Fibroblast of upper back skin (primary cell): ENCODE measurements at places on chromosomes 4 and X.

- no peak for DNase-seq
Measured at GRCh38 chrX:40090050-40090804, 7.5 kb downstream of the BCOR start.

DNA sequence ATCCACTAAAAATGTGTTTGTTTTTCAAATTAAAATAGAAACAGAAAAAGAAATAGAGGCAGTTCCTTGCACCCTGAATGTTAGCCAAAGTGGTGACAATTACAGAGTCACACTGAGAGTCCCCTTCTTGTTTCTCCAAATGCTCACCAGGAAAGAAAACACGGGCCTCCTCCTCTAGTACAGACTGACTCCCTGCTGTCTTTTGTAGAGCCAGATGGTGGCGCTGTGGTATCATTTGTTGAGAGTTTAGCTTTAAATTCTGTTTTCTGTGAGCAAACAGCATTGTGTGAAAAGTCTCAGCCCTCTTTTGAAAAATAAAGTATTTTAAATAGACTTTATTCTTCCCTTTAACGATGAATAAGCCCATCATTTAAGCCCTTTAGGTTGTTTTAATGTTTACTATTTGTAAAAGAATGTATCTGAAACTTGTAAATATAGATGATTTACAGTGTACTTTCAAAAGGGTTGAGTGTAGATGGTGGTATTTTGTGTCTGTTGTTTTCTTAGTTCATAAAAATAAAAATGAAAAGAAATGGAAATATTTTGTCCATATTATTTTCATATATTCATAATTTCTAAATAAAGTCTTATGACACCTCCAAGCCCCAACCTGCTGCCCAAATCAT, 36.9 kb upstream of the ATOH1 start:
- peak; percentile 46 for DNase-seq

GRCh38 chr4:174604198-174604597, 81.9 kb upstream of the HPGD start:
- peak; percentile 27 for DNase-seq

GRCh38 chr4:86014599-86014998, 345.3 kb downstream of the MAPK10 start:
- peak; percentile 88 for DNase-seq

DNA sequence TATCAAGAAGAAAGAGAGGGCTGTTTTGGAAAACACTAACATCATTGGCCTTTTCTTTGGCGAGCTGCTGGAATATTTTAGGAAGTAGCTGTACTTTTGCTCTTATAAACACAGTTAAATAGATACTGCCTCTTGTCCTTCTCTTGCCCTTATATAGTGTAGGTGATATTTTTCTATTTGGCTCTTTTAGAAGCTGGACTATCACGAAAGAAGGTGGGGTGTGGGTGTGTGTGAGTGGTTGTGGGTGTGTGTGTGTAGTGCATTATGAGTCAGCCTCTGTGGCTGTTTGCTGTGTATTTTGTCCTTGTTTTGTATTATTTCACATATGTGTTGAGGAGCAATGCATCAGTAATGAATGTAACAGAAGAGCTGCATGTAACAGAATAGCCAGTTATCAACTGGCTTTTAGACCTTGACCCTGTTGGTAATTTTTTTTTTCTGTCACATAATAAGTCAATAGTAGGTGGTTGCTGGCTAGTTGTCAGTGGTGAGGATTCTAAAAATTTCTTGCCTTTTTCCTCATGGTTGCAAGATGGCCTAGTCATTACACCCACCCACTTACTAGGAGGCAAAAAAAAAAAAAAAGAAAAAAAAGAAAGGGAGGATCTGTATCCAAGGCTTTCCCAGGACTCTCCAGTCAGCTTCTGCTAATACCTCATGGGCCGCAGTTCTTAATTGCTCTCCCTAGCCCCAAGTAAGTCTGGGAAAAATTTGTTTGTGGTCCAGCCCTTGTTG, 23.8 kb downstream of the ARHGAP10 start:
- DNase-seq: peak; percentile 25

- no peak for DNase-seq
Measured at GRCh38 chr4:87601361-87601760, 7.0 kb upstream of the DSPP start.

DNA sequence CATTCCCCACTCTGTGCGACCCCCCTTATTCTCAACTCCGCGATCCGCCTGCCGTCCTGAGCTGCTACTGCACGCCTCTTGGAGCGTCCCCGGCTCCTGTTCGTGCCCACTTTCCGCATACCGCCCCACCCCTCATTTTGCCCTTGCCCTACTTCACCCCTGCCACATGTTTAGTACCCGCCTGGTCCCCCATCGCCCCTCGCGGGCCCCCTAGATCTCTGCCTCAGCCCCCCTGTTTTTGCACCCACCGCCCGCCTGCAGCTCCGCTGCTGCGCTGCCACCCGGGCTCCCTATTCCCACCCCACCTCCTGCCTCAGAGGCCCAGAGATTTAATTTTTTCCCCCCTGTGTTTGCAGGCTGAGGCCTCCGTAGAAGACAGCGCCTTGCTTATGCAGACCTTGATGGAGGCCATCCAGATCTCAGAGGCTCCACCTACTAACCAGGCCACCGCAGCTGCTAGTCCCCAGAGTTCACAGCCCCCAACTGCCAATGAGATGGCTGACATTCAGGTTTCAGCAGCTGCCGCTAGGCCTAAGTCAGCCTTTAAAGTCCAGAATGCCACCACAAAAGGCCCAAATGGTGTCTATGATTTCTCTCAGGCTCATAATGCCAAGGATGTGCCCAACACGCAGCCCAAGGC, 1.4 kb downstream of the MAGED1 start:
- peak; percentile 30 for DNase-seq

DNA sequence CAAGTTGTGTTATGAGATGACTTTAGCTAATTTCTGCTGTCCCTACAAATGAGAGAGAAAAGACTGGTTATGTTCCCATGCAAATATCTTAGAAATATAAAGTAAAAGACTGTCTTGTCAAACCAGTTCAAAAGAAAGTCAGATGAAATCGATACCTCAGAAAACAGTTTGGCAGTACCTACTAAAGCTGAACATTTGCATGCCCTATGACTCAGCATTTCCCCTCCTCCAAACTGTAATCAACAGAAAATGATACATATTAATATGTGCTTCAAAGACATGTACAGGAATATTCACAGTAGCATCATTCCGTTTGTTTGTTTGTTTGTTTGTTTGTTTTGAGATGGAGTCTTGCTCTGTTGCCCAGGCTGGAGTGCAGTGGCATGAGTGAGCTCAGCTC, 90.3 kb downstream of the ARX start:
- no peak for DNase-seq

GRCh38 chr4:153533387-153533786, 67.2 kb downstream of the TMEM131L start:
- no peak for DNase-seq

DNA sequence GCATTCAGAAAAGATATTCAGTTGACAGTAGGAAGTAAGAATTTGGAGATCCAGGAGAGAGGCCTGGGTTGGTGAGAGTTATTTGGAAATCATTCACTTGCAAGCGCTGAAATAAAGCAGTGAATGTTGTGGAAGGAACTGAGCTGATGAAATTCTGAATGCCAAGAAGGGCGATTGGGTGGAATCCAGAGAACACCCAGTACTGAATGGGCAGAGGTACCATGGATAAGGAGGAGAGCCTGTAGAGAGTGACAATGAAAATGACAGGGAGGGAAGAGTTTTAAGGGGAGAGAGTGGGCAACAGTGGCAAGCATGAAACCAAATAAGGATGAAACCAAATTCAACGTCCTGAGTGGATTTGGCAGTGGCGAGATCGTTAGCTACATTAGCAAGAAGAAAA, 6.7 kb upstream of the STOX2 start:
- DNase-seq: no peak
